MCF 10A (cell line): ENCODE measurements at places on chromosomes 2 and 18. TPM values are rescaled to one million over a fixed set of nuclear protein-coding genes. Genes with fewer than 3 reads are reported as not detected.

The SMYD1 gene
- not detected in 2 replicates for total RNA-seq

DNA sequence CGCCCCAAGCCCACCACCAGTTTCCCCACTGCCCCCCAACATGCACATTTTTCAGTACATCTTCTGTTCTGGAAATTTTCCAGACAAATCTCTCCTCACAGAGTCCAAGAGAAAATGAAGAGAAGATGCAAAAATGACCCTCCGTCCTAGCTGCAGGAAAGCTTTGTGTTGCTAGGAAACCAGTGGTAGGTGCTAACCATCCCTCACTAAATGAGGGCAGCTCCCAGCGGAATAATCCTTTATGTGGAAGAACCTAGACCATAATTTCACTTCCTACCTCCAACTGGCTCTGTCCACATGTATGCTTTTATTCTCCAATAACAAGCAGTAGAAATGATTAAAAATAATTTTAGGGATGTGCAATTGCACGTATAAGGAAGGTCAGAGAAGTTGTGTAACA is 311.9 kb upstream of the EPHA4 start:
- no peak for DNase-seq
- H3K27ac ChIP-seq = no peak overlapping the region
- no peaks in the 10 kb centered on the region for H3K4me1 ChIP-seq
- no peaks in the 10 kb centered on the region for H3K27me3 ChIP-seq

DNA sequence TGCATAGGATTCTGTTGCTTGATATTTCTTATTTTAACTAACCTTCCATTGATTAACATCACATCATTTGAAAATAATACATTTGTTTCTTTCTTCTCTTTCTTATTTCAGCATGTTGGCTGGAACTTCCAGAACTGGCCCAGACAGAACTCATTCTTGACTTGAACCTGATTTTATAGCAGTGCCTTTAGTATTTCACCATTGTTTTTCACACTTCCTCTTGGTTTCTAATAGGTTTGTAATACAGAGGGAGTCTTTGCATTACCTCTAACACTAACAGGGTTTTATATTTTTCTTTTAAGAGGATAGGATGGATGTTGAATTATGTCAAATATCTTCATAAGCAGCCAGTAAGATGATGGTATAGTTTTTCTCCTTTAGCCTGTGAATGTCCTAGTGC is 39.2 kb downstream of the SEMA4F start:
- H3K27me3 ChIP-seq = no peaks in the 10 kb centered on the region
- H3K36me3 ChIP-seq = no peaks in the 10 kb centered on the region

DNA sequence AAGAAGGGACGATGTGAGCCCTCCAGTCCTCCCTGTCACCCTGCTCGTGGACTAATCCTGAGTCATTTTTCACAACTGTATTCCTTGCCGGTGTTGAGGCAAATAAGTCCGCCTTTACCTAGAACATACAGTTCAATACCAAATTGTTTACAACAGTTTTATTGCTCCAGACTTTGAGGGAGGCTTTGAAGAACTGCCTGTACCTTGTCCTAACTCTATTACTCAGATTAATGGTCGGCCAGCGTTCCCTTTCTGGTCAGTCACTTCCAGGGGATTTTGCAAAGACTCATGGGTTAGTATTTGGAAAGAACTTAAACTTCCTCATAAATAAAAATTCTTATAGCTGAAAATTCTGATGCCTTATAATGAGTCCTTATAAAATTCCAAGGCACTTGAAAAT is 85.1 kb upstream of the ZNF532 start:
- H3K36me3 ChIP-seq = no peaks in the 10 kb centered on the region
- DNase-seq = no peak
- peaks cover 12% of the 10 kb centered on the region for H3K4me1 ChIP-seq

DNA sequence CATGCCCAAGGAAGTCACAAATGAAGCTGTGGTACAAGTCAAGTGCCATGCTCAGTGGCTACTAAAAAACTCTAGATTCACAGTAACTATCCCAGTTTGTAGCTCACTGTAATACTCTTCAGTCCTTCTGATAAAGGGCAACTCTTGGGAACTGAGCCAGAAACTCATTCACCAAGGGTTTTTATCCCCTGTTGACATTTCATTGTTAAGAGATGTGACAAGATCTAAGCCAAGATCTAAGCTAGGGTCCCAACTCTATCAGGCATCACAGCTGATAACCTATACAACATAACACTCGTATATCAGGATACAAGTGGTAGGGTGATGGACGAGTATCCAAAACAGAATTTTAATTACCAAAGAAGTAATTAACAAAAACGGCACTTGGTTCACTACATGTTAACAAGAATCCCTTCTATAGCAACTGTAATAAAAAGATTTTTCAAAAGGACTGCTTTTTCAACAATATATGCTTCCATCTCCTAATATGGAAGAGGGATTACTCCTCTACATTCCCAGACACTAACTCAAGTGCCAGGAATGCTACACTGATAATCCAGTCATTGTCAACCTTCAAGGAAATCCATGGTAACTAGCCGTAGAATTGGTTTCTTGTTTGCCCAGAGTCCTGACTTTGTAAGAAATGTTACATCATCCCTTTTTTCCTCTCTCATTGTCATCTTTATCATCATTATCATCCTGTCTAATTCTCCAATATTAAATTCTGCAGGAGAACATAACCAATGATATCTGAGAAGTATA is 111.7 kb downstream of the CDH2 start:
- no peaks in the 10 kb centered on the region for H3K36me3 ChIP-seq
- DNase-seq = no peak
- no peaks in the 10 kb centered on the region for H3K4me1 ChIP-seq
- H3K27me3 ChIP-seq = no peaks in the 10 kb centered on the region
- no peak overlapping the region for H3K4me3 ChIP-seq
- H3K27ac ChIP-seq = no peak overlapping the region

DNA sequence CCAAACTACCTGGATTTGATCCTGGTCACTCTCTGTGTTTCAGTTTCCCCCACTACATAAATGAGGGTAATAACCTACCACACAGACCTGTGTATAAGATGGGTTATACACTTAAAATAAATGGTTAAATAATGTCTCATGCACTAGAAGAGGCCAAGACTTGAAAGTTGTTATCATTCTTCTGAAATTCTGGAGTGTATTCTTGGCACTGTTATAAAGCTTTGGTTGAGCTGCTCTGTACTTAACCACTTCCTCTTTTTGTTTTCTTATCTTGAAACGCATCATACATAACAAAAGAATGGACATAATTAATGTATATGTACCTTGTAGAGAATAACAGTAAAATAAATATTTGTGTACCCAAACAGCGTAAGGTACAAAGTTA is 281.0 kb downstream of the AFF3 start:
- H3K27ac ChIP-seq = no peak overlapping the region
- H3K4me3 ChIP-seq = no peak overlapping the region
- H3K36me3 ChIP-seq = no peaks in the 10 kb centered on the region
- H3K4me1 ChIP-seq = peaks cover 20% of the 10 kb centered on the region
- no peaks in the 10 kb centered on the region for H3K27me3 ChIP-seq

DNA sequence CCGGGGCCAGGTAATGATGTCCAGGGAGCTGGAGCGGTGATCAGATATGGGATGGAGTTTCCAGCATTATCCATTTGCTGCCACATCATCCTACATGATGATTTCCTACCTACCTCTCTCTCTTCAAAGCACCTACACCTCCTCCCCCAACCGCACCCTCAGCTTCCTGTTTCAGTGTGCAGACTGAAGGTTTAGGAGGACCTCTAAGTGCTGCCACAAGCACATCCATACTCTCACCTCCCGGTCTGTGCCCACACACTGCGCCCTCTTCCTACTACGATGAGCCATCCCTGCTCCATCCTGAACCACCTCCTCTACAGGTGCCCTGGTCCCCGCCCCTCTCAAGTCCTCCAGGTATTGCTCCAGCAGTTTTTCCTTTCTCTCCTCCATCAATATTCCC is 123.7 kb downstream of the ALPK2 start:
- H3K4me3 ChIP-seq = no peak overlapping the region
- no peak for DNase-seq
- H3K4me1 ChIP-seq = no peaks in the 10 kb centered on the region
- no peak overlapping the region for H3K27ac ChIP-seq

- H3K27ac ChIP-seq = no peak overlapping the region
- DNase-seq = no peak
- no peaks in the 10 kb centered on the region for H3K27me3 ChIP-seq
- no peak overlapping the region for H3K4me3 ChIP-seq
- H3K4me1 ChIP-seq = no peaks in the 10 kb centered on the region
Measured at GRCh38 chr2:239717706-239718105, 307.4 kb downstream of the NDUFA10 start.

- no peaks in the 10 kb centered on the region for H3K27me3 ChIP-seq
- H3K4me3 ChIP-seq = no peak overlapping the region
- peaks cover 9% of the 10 kb centered on the region for H3K36me3 ChIP-seq
- H3K4me1 ChIP-seq = peaks cover 16% of the 10 kb centered on the region
- no peak overlapping the region for H3K27ac ChIP-seq
Measured at GRCh38 chr2:223692191-223692947, 90.2 kb upstream of the SCG2 start.

DNA sequence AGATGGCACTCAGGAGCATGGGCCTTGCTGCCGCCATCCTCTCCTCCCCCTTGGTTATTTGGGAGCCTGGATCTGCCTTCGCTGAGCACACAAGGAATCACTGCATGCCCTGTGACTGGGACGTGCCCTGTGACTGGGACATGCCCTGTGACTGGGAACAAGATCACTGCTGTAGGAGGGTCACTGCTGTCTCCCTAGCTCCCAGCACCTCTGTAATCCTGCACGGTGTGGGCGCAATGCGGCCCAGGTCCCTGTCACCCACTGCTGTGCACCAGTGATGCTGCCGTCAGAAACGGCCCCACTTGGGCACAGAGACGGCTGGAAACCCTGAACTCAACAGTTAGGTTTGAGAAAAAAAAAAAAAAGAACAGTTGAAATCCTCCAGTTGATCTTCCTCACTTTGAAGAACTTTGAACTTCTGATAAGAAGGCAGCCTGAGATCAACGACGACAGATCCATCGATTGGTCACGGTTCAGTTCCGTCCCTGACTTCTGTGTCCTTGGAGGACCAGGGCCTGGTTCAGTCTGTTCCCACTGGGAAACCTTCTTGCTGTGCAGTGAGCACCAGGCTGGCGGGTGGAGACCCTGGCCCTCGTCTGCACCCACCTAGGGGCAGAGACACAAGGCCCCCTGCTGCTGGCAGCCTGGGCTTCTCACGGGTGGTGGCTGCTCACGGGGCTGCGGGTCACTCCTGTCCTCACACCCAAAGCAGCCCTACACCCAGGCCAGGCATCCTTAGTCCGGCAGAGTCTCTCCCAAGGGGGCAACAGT is 125.9 kb downstream of the PXDN start:
- no peaks in the 10 kb centered on the region for H3K36me3 ChIP-seq
- peaks cover 25% of the 10 kb centered on the region for H3K4me1 ChIP-seq
- H3K27ac ChIP-seq = no peak overlapping the region
